ENCODE measurements at places on chromosomes 1 and 21. TPM values are rescaled to one million over a fixed set of nuclear protein-coding genes. Genes with fewer than 3 reads are reported as not detected.

DNA sequence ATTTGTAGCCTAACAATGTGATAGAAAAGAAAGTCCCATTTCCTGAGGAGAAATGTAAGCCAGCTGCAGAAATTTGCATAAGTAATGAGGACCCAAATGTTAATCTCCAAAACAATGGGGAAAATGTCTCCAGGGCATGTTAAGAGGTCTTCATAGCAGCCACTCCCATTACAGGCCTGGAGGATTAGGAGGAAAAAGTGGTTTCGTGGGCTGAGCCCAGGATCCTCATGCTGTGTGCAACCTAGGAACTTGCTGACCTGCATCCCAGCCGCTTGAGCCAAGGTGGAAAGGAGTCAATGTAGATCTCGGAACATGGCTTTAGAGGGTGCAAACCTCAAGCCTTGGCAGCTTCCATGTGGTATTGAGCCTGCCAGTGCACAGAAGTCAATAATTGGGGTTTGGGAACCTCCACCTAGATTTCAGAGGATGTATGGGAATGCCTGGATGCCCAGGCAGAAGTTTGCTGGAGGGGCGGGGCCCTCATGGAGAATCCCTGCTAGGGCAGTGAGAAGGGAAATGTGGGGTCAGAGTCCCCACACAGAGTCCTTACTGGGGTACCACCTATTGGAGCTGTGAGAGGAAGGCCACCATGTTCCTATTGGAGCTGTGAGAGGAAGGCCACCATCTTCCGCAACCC is 14.2 kb upstream of the F13B start:
- H3K27me3 ChIP-seq = no peaks in the 10 kb centered on the region
- H3K27ac ChIP-seq = no peak overlapping the region
- H3K4me3 ChIP-seq = no peak overlapping the region
- no peak for DNase-seq
- peaks cover 14% of the 10 kb centered on the region for H3K36me3 ChIP-seq

DNA sequence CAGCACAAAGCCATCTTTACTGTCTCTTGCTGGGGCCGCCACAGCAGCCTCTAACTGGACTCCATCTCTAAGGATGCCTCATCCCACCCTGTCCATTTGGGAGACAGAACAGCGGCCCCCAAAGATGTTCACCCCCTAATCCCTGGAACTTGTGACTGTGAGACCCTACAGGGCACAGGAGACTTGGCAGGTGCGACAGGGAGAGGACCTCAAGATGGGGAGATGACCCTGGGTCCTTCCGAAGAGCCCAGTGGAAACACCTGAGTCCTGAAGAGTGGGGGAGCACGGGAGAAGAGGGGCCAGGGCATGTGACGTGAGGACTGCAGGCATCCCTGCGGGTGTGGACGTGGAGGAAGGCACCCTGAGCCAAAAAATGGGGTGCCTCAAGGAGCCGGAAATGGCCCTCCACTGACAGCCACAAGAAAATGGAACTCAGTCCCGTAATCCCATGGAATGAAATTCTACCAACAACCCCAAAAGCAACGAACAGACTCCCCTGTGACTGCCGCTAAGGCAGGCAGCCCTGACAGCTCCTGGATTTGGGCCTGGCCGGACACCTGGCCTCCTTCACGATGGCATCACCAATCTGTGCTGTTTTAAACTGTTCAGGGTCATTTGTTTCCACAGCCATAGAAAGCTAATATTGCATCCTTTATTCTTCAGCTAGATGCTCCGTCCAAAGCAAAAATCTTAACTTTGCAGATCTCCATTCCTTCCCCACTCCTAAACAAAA is 34.0 kb downstream of the C2CD2 start:
- no peaks in the 10 kb centered on the region for H3K27me3 ChIP-seq
- H3K4me1 ChIP-seq = no peaks in the 10 kb centered on the region
- no peak overlapping the region for H3K27ac ChIP-seq
- DNase-seq = no peak

DNA sequence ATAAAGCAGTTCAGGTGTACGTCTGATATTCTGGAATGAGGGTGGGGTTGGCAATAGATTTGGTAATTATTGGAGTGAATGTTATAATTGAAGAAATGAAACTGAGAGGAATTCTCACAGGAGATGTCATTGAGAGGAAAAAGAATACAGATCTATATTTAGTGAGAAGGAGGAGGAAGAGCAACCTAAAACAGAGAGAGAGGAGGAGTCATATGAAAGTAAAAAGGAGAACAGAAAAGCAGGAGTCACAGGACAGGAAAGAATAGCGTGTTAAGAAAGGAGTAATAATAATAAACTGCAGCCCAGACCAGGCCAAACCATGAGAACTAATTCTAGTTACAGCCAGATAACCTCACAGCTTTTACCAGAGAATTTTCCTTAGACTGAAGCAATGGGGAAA is 62.7 kb upstream of the MROH9 start:
- peaks cover 6% of the 10 kb centered on the region for H3K4me1 ChIP-seq
- H3K27me3 ChIP-seq = no peaks in the 10 kb centered on the region
- no peaks in the 10 kb centered on the region for H3K36me3 ChIP-seq
- no peak overlapping the region for H3K27ac ChIP-seq
- DNase-seq = no peak

- no peaks in the 10 kb centered on the region for H3K36me3 ChIP-seq
- H3K4me3 ChIP-seq = no peak overlapping the region
- H3K27me3 ChIP-seq = no peaks in the 10 kb centered on the region
- no peak overlapping the region for H3K27ac ChIP-seq
Measured at GRCh38 chr1:4787551-4787950, 133.1 kb downstream of the AJAP1 start.

- no peaks in the 10 kb centered on the region for H3K27me3 ChIP-seq
- DNase-seq = no peak
- H3K4me1 ChIP-seq = peaks cover 38% of the 10 kb centered on the region
- H3K4me3 ChIP-seq = no peak overlapping the region
Measured at GRCh38 chr1:245407983-245408382, 253.2 kb downstream of the KIF26B start.

DNA sequence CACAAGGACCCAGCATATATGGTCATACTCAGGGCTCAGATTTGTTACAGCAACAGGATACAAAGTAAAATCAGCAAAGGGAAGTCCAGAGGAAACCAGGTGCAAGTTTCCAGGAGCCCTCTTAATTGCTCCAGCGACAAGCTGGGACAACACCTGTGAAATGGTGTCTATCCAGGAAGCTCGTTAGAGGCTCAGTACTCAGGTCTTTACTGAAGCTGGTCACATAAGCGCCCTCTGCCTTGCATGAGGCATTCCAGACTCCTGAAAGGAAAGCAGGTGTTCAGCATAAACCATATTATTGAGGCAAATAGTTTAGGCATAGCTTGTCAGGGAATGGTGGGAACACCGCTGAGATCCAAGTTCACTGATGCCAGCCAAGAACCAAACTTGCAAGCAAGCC is 231.0 kb downstream of the SLC35F3 start:
- no peak for DNase-seq
- H3K27ac ChIP-seq = no peak overlapping the region
- no peak overlapping the region for H3K4me3 ChIP-seq
- H3K4me1 ChIP-seq = no peaks in the 10 kb centered on the region
- H3K27me3 ChIP-seq = peaks cover 3% of the 10 kb centered on the region

DNA sequence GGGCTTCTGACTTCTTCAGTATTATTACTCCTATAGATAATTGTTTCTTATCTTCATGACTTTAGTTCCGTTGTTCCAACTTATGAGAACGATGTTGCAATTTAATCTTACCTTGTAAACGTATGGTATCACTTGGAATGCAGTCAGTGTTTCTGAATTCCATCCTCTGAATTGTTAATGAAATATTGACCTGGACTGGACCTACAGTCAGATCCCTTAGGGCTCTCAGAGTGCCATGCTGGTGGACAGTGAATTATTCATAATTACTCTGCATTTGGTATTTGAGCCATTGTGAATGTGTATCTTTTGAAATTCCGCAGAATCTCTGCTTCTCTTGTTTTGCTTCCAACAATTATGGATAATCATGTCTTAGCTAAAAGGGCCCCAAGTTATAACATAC is 72.3 kb downstream of the PRDM2 start:
- H3K4me1 ChIP-seq = no peaks in the 10 kb centered on the region
- peaks cover 34% of the 10 kb centered on the region for H3K36me3 ChIP-seq
- no peak overlapping the region for H3K27ac ChIP-seq
- H3K4me3 ChIP-seq = no peak overlapping the region

- no peak overlapping the region for H3K27ac ChIP-seq
- H3K4me3 ChIP-seq = no peak overlapping the region
- H3K27me3 ChIP-seq = no peaks in the 10 kb centered on the region
- H3K36me3 ChIP-seq = no peaks in the 10 kb centered on the region
- no peak for DNase-seq
- H3K4me1 ChIP-seq = no peaks in the 10 kb centered on the region
Measured at GRCh38 chr1:55196433-55197035, 18.6 kb downstream of the USP24 start.

DNA sequence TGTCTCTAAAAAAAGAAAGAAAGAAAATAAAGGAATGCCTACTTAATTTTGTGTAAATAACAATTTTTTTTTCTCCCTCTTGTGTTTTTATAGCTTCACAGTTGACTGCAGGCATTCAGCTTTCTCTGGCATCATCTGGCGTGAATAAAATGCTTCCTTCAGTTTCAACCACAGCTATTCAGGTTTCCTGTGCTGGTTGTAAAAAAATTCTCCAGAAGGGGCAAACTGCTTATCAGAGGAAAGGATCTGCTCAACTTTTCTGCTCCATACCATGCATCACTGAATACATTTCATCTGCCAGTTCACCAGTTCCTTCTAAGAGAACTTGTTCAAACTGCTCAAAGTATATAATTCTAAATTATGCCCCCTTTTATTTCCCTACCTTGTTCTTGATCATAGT is 18.0 kb downstream of the ZMYM1 start:
- H3K4me3 ChIP-seq = no peak overlapping the region
- no peak overlapping the region for H3K27ac ChIP-seq
- H3K27me3 ChIP-seq = no peaks in the 10 kb centered on the region
- H3K4me1 ChIP-seq = no peaks in the 10 kb centered on the region

MGST3 gene
- 148 TPM for polyA plus RNA-seq

Measured in large intestine (tissue), 12 donors.